Caco-2 (cell line): ENCODE measurements at places on chromosomes 4 and X. TPM values are rescaled to one million over a fixed set of nuclear protein-coding genes. Genes with fewer than 3 reads are reported as not detected.

CRMP1 gene
- not detected in 2 replicates for total RNA-seq

DNA sequence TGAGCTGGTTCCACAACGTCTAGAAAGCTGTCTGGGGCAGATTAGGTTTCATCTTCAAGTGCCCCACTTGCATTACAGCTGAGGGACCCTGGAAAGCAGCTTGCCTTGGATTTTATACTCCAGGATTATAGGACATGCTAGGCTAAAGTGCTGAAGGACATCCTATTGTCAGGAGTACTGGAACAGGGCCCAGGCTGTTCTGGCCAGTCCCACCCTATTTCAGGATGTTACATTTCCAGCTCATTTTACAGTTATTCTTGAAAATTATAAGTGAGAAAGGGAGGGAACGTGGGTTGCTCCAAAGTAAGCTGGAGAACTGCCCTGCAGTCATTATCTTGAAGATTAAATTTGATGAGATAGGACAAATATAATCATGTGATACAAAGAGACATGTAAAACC, 71.0 kb upstream of the UGT8 start:
- no peaks in the 10 kb centered on the region for H3K27me3 ChIP-seq
- no peaks in the 10 kb centered on the region for H3K4me1 ChIP-seq
- H3K27ac ChIP-seq = no peak overlapping the region
- H3K36me3 ChIP-seq = no peaks in the 10 kb centered on the region
- H3K4me3 ChIP-seq = no peak overlapping the region

NEUROG2 gene
- total RNA-seq = not detected in 2 replicates

ZCCHC18 gene
- total RNA-seq = 0.77 and 0.95 TPM in 2 replicates

- H3K4me1 ChIP-seq = peaks cover 11% of the 10 kb centered on the region
- no peak overlapping the region for H3K4me3 ChIP-seq
- H3K27ac ChIP-seq = no peak overlapping the region
- DNase-seq = no peak
- H3K27me3 ChIP-seq = no peaks in the 10 kb centered on the region
Observed at GRCh38 chr4:128579154-128579853, 230.2 kb upstream of the JADE1 start.

- H3K4me1 ChIP-seq = no peaks in the 10 kb centered on the region
- H3K27me3 ChIP-seq = no peaks in the 10 kb centered on the region
- H3K36me3 ChIP-seq = no peaks in the 10 kb centered on the region
- no peak for DNase-seq
- no peak overlapping the region for H3K4me3 ChIP-seq
Observed at GRCh38 chrX:69083801-69084200, 81.5 kb downstream of the PJA1 start.

DNA sequence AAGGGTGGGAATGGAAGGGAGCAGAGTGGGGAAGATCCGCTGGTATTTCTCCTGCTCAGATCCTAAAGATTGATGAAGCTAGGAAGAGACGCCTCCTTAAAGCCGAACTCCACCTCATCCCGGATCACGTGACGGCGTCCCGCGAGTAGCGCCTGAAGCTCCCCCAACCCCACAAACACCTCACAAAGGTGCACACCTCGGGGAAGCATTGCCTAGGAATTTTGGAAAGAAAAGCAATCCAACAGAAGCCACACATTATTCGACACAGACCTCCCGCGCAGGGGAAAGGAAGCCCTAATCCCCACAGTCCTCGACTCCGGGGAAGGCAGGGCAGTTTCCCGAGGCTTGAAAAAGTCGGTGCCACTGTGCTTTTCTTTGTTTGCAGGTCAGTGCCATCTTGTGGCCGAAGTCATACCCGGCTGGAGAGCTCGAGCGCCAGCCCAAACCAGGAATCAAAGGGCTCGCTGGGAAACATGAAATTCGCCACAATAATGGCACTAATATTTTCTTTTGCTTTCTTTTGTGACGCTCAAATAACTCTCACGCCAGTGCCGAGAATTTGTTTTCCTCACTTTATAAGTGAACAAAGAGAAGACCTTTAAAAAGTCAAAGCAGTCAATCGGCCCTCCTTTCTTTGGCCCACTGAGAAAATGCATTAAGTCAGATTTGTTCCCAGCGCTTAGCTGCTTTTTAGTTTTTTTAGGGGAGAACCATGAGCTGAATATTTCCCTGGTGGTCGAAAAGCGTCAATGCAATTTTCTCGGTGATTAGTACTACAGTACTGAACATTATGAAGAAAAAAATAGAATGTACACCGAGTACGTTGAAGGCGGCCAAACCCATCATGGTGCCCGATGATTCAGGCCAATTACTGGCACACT, at the start of gene NPY1R:
Gene NPY1R (minus strand): TSS at position 71 of the 881 bp plus-strand sequence. CDS start 6,042 bp downstream, outside the sequence.
- H3K27me3 ChIP-seq = no peaks in the 10 kb centered on the region
- no peaks in the 10 kb centered on the region for H3K4me1 ChIP-seq
- no peak within 1 kb of the TSS for H3K27ac ChIP-seq
- H3K36me3 ChIP-seq = no peaks in the 10 kb centered on the region

CLCN5 gene
- 61.0 and 70.0 TPM in 2 replicates for total RNA-seq

GRCh38 chr4:25076625-25077398, 46.1 kb upstream of the LGI2 start:
- no peak overlapping the region for H3K4me3 ChIP-seq
- H3K36me3 ChIP-seq = no peaks in the 10 kb centered on the region
- H3K27me3 ChIP-seq = no peaks in the 10 kb centered on the region
- peaks cover 4% of the 10 kb centered on the region for H3K4me1 ChIP-seq

DNA sequence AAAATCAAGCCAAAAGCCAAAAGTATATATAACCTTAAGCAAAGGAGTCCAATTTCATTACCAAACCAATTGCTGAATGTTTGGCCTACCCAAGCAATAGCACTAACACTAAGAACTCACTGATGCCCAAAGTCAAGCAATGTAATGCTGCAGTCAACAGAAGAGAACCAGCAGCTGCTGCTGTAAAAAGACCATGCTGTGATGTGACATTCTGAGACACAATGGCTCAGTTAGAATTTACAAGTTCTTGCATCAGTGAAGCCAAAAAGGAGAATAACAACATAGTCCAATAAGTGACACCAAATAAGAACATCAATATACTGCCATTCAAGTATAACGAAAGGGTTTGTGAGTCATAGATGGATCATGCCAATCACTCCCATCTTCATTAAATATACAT, 514.0 kb upstream of the DIAPH2 start:
- 0 out of 2 replicates have a peak, but pooled peaks cover 7% of the 10 kb centered on the region for H3K4me1 ChIP-seq
- no peak overlapping the region for H3K27ac ChIP-seq
- H3K4me3 ChIP-seq = no peak overlapping the region
- H3K27me3 ChIP-seq = no peaks in the 10 kb centered on the region
- no peak for DNase-seq

DNA sequence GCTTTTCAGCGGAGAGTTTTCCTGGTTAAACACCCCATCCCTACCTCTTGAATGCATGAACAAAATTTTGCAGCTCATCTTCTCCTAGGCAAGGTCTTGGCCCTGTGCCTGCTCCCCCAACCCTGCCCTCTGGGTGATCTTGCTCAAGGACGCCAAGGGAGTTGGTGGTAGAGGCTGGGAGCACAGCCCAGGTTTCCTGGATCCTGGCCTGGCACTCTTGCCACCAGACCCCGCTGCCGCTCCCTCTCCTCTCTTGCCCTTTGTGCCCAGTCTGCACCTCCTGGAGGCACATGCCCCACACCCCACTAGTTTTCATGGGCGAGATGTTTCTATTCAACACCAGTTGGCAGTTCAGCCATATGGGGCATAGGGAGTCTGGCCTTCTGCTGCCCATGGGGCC, 37.3 kb downstream of the TSC22D3 start:
- no peak for DNase-seq
- no peak overlapping the region for H3K4me3 ChIP-seq
- H3K27ac ChIP-seq = no peak overlapping the region

GLRA2 gene
- not detected in 2 replicates for total RNA-seq

DNA sequence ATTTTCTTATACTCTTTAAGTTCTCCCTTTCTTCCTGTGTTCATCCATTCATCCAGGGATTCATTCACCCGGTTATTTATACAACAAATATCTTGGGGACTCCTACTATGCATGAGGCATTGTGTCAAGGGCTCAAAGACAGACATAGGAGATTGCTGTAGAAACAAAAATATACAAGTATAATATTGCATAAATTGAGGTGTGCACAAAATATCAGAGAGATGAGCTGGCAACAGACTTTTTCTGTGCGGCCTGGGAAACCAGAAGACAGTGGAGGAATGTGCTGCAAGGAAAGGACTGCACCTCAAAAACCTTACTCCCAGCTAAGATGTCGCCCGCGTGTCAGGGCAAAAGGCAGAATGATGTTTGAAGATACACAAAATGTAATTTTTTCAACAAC, 9.6 kb downstream of the OTOP1 start:
- H3K27ac ChIP-seq = no peak overlapping the region
- H3K27me3 ChIP-seq = no peaks in the 10 kb centered on the region
- H3K36me3 ChIP-seq = no peaks in the 10 kb centered on the region
- H3K4me1 ChIP-seq = no peaks in the 10 kb centered on the region

DNA sequence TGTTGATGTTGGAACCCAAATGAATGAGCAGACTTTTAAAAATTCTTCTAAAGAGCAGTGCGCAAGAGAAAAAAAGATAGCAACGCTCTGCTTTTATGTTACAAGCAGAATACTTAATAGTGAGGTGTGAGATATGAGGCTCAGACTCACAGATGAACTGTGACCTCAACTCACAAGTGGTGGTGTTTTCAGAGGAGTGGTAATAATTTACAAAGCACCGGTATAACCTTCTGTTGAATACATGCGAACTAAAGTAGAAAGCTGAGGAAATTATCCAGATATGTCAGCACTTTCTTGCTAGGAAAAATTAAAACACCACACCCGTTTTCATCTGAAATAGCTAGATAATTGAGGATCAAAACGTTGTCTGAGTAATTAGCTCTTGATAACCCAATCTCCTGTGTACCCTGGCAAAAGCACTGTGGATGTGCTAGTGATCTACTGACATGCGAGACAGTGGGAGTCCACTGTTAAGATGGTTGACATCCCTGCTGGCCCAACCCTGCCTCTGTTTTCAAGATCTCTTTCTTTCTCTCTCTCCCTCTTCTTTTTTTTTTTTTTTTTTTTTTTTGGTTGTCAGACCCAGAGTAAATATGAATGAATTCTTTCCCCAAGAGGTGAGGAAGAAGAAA, 6.9 kb upstream of the TLL1 start:
- H3K36me3 ChIP-seq = no peaks in the 10 kb centered on the region
- no peaks in the 10 kb centered on the region for H3K27me3 ChIP-seq
- H3K4me3 ChIP-seq = no peak overlapping the region
- no peak overlapping the region for H3K27ac ChIP-seq

GRCh38 chr4:148850257-148850995, 408.2 kb upstream of the NR3C2 start:
- peak overlapping the region; percentile 76 for H3K27ac ChIP-seq
- H3K27me3 ChIP-seq = no peaks in the 10 kb centered on the region
- H3K4me3 ChIP-seq = no peak overlapping the region

DNA sequence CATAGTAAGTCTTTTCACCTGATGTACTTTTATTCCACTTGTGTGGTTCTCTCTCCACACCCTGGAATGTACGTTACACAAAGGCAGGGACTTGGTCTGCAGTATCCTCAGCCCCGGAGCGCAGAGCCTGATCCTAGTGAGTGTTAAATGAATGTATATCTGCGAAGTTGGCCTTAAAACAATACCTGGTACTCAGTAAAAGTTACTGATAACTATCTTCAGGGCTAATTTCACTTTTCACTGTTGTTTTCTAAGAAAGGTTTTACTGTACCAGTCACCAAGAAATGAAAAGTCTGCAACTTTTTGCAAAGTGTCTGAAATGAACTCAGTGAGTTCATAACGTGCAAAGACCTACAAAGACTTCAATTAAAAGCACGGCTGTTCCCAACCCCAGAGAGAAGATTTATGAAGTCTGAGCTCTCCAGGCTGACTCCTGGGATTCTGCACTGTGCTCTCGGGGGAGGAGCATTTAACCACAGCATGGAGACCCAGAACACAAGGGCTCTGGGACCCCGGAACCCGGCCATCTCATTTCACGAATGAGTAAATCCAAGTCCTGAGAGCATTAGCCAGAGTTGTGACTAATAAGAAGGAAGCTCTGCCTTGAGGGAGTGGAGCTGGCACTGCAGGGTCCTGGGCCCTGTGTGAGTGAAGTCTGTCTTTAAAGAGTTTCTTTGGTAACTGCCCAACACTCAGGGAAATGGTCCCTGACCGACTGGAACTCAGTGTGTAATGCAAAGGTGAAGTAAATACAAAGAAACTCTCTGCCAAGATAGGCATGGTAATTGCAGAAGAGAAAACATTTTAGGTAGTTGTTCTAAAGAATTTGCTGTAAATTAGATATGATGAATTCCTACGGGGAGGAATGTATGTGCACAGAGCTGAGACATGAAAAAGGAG, 165.8 kb downstream of the NSUN7 start:
- no peaks in the 10 kb centered on the region for H3K4me1 ChIP-seq
- H3K27ac ChIP-seq = peak overlapping the region; percentile 24
- no peak for DNase-seq
- H3K36me3 ChIP-seq = no peaks in the 10 kb centered on the region

ZFP42 gene
- total RNA-seq = 0.34 and 1.2 TPM in 2 replicates
